ENCODE measurements at places on chromosomes 2 and 18.

DNA sequence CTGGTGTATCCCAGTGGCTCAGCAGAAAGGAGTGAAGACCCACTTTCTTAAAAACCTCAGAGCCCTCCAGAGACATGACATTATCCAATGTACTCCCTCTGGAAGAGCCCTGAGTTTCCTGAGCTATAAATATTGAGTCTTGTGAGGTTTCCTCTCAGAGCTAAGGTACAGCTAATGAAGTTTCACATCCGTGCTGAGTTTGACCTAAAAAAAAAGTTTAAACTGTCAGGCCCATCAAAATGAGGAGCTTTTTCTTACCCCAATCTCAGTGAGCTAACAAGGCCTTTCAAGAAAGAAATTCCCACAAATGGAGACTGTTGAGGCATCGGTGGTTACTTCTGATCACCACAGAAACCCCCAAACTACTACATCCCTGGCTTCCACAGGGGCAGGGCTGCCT is 65.4 kb upstream of the ST8SIA3 start:
- DNase-seq: no peak

GRCh38 chr2:96320326-96320725 is 4.8 kb upstream of the ITPRIPL1 start:
- DNase-seq: no peak

GRCh38 chr18:46856973-46857372 is 60.3 kb downstream of the PIAS2 start:
- DNase-seq: no peak

DNA sequence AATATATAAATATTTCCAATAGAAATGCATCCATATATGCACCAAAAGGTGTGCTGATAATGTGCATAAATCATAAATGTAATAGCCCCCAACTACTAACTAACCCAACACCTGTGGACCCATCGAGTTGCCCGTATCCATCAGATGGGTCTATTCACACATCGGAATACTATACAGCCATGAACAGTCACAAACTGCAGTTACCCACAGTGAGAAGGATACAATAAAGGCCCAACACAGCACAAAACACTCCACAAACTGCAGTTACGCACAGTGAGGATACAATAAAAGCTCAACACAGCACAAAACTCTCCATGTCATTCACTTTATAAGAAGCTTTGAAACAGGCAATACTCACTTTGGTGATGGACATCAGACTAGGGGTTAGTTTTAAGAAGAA is 145.3 kb upstream of the OTOS start:
- no peak for DNase-seq

- DNase-seq: no peak
Measured at GRCh38 chr18:45666520-45666919, 51.2 kb downstream of the SLC14A2 start.

DNA sequence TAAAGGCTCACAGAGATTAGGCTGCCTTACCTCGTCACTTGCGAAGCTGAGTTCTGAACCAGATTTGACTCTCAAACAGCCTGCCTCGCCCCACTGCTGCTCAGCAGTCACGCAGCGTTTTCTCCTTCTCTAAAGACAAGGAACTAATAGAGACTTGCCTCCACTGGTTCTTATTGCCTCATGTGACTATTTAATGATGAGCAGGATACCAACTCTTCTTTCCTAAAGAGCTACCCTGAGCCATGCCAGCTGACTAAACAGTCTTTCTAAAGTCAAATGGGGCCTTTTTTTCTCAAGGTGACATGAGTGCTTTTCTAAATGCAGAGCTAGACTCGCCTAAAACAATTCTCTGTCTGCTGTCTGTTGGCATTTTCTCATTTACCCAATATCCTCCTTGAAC is 147.5 kb downstream of the NCKAP5 start:
- DNase-seq: no peak

- no peak for DNase-seq
Measured at GRCh38 chr18:77323640-77324299, 74.1 kb downstream of the GALR1 start.

GRCh38 chr2:9010866-9011265 is 7.4 kb upstream of the MBOAT2 start:
- no peak for DNase-seq
